ENCODE measurements at places on chromosomes 5 and 9.

DNA sequence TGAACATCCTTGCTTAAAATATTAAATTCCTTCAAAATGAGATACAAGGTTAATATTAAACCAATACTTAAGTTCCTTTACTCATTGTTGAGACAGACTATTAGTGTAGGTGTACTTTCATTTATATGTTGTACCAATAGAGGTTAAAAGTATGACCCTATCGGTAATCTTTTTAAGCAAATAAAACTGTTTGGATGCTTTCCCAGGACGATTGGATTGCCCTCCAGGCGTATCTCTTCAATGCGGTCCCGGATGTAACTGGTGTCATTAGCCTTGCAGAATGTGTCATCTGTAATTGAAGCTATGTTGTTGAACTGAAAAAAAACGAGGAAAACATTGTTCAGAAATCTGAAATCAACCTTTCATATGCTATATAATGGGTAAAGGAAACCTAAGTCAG, 18.9 kb downstream of the OGN start:
- no peak for DNase-seq

GRCh38 chr5:168802337-168802736, 223.2 kb upstream of the PANK3 start:
- no peak for DNase-seq

DNA sequence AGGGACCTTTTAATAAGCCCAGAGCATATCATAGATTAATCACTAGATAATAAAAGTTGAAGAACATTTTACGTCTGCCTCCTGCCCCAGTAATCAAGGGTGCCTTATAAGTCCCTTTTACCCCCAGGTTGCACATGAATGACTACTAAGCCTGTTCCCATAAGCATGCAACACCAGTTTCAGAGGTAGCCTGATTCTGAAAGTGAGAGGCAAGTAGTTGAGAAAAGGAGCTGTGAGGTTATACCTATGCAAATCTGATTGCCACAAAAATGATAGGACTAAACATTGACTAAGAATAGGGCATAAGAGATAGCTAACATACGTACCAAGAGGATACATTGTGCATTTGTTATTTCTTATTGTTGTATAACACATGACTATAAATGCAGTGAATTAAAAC, 681.9 kb downstream of the ISL1 start:
- DNase-seq, result no peak

GRCh38 chr5:82812575-82812974, 264.6 kb downstream of the TMEM167A start:
- DNase-seq, result no peak

- DNase-seq, result no peak
Measured at GRCh38 chr9:93461414-93461743, 8.0 kb upstream of the FAM120AOS start.

GRCh38 chr5:179343719-179344430, 1.4 kb downstream of the ADAMTS2 start:
- no peak for DNase-seq

DNA sequence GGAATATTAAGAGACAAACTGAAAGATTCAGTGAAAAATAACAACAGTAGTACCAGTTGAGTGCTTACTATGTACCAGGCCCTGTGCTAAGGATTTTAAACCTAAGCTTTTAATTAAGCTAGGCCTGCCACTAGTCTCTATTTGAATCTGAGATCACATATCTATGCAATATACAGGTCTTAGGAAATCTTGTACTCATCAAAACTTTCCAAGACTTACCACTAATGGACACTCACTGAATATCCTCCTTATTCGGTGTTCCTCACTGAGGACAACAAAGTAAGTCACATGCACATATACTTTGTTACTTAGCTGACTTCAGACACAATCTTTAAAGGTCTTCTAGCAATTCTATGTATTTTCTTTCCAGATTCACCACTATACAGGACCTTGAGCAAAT, 32.6 kb downstream of the DIAPH1 start:
- DNase-seq, result no peak

DNA sequence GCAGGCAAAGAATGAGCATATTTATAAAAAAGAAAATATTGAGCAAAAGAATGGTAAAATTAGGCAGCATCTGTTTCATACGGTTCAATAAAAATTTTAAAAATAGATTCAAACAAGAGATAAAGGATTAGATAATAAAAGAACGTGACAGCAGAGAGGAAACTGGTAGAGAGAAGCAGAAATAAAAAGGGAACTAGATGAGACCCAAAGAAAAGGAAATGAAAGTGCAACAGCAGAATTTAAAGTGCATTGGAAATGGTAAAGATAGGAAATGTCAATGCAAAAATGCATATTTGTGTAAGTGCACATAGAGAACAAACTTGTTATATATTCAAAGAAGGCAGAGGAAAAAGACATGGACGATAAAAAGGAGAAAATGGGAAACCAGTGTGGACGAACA, 70.2 kb downstream of the SUSD1 start:
- DNase-seq, result no peak

GRCh38 chr9:107102011-107102410, 181.1 kb upstream of the RAD23B start:
- no peak for DNase-seq

DNA sequence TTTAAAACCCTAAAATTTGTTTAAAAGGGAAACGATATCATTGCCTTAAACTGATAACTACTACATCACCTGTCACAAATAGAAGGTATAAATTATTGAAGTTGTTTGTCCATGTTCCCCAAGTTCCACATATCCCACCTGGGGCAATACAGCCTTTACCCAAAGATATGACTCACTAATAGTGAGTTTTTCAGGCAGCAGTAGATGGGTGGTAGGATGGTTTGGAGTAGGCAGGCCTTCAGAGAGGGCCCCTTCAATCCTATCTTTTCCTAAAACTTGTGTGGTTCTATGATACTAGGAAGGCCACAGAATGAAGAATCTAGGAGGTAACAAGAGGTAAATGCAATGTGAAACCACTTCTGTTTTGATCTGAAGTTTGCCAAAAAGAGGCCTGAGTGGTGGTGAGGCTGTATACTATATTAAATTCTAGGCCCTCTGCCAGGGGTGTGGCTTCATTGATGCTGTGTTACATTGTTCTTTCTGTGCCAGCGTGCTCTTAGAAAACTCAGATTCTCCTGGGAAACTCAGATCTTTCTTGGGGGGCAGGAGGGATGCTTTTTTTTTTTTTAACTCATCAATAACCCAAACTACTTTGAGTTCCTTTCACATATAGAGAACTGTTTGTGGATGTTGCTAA, 7.2 kb downstream of the CYSTM1 start:
- DNase-seq, result no peak

DNA sequence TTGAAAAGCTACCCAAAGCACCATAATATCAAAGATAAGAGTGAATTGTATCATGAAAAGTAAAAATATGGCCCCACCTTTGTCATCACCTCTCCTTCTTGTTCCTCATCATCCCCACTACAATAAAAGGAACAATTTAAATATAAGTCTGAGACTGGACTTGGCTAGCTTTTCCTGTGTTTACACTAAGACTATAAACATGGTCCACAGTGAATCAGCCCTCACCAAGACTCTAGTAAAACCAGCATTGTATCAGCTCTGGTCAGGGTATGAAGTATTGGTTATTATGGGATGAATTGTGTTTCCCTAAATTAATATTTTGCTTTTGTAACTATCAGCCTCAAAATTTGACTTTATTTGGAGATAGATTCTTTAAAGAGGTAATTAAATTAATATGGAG, 105.4 kb downstream of the SLC25A46 start:
- DNase-seq, result no peak

DNA sequence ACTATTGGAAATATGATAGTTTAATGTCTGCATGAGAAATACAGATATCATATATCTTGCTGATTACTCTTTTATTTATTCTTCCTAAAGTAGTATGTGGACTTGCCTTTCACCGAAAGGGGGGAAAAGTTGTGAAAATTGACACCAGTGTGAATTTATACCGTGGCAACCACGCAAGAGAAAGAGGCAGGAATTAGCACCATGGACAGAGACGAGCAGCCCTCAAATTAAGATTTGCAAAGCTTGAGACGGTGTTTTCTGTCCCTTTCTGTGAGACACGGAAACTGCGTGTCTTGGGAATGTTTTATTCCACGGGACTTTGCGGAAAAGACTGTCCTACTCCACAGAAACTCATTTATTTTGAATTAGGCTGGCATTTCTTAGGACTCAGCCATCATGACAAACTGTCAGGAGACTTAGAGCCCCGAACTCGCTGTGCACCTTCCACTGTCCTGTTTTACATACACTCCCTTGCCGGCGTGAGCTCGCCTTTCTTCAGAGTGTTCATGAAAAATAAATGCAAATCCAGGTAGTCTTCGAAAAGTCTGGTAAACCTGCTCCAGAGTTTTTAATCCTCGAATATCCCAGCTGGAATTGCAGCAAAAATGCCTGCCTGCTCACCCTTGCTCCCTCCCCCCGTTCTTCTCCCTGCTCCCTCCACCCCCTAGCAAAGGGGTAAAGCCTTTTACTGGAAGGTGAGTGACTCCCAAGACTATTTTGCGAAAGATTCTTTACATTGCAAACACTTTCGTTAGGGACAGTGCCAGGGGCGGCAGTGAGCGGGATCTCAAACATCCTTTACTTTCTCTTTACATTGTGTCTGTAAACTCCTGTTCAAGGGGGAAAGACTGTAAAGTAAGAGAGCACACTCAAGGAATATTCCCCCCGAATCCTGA, 3.8 kb upstream of the ELAVL2 start:
- DNase-seq, result no peak

GRCh38 chr9:110975278-110975677, 63.0 kb downstream of the LPAR1 start:
- DNase-seq, result no peak

DNA sequence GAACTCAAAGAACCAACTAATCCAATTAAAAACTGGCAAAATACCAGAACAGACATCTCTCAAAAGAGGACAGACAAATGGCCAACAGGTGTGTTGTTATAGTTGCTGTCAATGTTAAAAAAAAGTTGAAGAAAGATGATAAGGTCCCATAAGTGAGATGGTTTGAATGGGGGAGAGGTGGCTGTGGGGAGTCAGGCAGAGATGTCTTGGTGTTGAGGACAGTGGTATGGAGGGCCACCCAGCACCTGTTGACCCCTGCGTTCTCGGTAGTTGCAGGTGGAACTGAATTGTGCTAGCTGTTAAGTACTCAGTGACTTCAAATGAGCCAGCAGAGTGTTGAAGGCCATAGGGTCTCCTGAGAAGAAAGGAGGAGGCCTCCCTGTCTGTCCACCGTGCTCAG, 55.9 kb upstream of the PITX1 start:
- DNase-seq, result no peak

GRCh38 chr9:6459718-6460117, 46.7 kb downstream of the UHRF2 start:
- no peak for DNase-seq

- DNase-seq, result no peak
Measured at GRCh38 chr9:16074963-16075362, 522.1 kb downstream of the CCDC171 start.

GRCh38 chr5:81068063-81068462, 107.9 kb downstream of the RASGRF2 start:
- no peak for DNase-seq

- no peak for DNase-seq
Measured at GRCh38 chr5:148708854-148709253, 54.5 kb upstream of the HTR4 start.

Data from stimulated activated CD8-positive, alpha-beta memory T cell treated with anti-CD3 and anti-CD28 coated beads, Interleukin-15, amount 100 ng/mL, for 4 hours (primary cell).